Activated CD4-positive, alpha-beta T cell treated with anti-CD3 and anti-CD28 coated beads for 4 hours (primary cell): ENCODE measurements at places on chromosomes 3 and 15.

DNA sequence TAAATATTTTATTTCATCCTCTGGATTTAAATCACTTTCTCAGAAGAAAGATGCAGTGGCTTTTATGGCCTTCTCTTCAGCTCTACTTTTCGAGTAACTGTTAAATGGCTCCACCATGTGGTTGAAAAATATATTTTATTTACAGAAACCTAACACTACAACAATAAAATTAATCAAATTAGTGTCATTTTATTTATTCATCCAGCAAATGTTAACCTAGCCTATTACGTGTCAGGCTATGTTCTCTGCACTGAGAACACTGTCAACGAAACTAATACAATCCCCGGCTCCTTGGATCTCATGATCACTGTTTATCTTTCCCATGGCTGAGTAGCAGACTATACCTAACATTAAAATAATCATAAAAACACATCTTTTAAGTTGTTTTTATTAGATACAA is 148.0 kb upstream of the OSTN start:
- DNase-seq, result no peak

- DNase-seq, result no peak
Observed at GRCh38 chr15:38455092-38455491, 1.2 kb downstream of the FAM98B start.

DNA sequence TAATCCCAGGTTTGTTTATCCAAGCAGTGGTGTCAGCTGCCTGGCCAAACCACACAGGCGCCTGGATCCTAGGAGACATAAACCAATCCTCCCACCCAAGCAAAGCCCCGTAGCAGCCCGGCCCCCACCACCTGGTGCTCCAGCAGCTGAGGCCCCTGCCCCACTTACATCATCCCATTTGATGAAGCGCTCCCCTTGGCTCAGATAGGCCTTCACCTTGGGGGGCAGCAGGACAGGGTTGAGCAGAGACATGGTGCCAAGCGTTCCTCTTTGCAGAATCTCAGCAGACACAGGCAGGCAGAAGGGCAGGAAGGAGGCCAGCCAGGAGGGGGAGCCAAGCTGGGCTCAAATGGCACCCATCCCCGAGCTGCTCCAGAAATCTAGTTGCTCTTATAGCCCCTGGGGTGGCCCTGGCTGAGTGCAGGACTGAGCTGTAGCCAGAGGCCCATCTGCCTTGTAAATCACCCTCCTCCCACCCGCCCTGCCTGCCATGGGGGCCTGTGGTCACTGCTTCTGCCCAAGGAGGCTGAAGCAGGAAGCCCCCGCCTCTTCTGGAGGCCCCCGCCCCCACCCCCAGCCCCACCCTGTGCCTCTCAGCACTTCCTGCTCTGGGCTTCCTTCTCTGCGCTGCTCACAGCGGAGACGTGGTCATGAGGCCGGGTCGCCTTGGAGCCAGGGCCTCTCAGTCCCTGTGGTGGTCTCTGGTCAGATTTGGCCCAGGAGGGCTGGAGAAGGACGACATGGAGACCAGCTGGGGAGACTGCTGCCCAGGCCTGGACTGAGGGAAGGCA is at the start of gene PLCB2:
PLCB2 (minus strand) TSS at position 515 of the 791 bp plus-strand sequence; CDS start at position 252, 263 bp downstream.
- DNase-seq, result peak; percentile 63

- DNase-seq, result peak; percentile 14
Observed at GRCh38 chr15:41935566-41936020, 36.8 kb downstream of the EHD4 start.

DNA sequence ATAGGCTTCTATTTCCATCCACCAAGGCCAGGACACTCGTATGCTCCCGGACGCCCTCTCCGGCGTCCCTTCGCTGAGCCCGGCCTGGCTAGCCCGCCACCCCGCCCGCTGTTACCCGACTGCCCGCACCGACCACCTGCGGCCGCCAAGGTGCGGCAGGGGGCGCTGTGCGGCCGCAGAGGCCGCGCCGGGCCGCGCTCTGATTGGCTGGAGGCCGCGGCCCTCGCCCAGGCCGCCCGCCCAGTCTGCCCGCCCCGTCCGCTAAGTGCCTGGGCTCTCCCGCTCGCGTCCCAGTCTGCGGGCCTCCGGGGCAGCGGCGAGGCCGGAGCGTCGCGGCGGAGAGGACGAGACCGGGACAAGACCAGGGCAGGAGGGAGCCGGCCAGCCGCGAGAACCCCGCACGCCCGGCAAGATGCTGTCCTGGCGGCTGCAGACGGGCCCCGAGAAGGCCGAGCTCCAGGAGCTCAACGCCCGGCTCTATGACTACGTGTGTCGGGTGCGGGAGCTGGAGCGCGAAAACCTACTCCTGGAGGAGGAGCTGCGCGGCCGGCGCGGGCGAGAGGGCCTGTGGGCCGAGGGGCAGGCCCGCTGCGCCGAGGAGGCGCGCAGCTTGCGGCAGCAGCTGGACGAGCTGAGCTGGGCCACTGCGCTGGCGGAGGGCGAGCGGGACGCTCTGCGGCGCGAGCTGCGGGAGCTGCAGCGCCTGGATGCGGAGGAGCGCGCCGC is at the start of gene SYNM:
SYNM (plus strand) TSS at position 293 of the 726 bp plus-strand sequence; CDS start at position 413, 120 bp downstream.
- no peak for DNase-seq

DNA sequence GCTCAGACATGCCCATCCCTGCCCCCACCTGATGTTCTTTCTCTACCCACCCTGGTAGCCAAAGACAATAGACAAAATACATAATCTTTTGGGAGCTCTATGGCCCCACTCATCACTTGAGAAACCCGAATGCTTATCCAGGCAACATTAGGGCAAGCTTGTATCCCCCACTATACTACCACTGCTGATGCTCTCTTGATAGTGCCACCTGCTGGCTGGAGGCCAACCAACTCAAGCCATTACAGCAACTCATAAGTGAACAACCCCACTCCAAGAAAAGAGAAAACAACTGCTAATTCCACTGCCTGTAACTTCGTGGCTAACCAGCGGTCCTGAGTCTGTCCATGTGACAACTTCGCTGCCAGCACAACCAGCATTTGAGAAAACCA is 342.5 kb upstream of the TGFBR2 start:
- no peak for DNase-seq

DNA sequence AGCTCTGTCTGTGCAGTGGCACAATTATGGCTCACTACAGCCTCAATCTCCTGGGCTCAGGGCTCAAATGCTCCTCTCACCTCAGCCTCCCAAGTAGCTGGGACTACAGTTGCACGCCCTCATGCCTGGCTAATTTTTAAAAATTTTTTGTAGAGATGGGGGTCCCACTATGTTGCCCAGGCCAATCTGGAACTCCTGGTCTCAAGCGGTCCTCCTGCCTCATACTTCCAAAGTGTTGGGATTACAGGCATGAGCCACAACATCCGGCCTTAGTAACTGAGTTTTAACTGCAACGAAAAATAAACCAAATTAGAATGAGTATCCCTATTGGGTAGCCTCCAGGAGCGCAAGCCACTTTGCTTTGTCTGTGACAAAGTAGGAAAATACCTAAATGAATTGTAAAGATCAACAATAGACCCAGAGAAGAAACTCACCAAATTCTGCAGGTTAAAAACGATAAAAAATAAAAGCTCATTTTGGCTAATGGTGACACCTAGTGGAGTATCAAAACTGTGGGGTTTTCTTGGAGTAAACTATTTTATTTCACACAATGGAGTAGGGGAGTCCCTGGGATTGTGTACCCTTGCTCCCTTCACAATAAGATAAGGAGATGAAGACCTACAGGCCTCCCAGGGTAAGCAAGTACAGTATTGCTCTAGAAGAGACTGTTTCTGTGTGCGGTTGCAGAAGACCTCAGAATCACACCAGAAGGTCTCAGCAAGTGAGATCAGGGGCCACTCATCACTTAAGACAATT is 21.0 kb upstream of the CA12 start:
- no peak for DNase-seq

DNA sequence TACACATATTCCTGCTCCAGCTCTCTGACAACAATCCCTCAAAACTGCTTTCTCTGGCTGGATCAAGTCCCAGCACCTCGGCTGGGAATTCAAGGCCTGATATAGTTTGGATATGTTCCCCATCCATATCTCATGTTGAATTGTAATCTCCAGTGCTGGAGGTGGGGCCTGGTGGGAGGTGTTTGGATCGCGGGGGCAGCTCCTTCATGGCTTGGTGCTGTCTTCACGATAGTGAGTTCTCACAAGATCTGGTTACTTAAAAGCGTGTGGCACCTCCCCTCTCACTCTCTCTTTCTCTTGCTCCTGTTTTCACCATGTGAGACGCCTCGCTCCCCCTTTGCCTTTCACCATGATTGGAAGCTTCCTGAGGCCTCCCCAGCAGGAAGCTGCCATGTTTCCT is 47.4 kb upstream of the SYN2 start:
- DNase-seq, result no peak

- DNase-seq, result no peak
Observed at GRCh38 chr3:157300094-157300493, 136.6 kb upstream of the PTX3 start.

- DNase-seq, result no peak
Observed at GRCh38 chr3:111681661-111682426, 86.7 kb upstream of the ZBED2 start.

- DNase-seq, result no peak
Observed at GRCh38 chr3:56209982-56210751, 258.1 kb downstream of the ERC2 start.

- DNase-seq, result no peak
Observed at GRCh38 chr15:80180468-80180867, 27.7 kb downstream of the FAH start.

- DNase-seq, result no peak
Observed at GRCh38 chr3:175511219-175511785, 652.2 kb downstream of the NAALADL2 start.

DNA sequence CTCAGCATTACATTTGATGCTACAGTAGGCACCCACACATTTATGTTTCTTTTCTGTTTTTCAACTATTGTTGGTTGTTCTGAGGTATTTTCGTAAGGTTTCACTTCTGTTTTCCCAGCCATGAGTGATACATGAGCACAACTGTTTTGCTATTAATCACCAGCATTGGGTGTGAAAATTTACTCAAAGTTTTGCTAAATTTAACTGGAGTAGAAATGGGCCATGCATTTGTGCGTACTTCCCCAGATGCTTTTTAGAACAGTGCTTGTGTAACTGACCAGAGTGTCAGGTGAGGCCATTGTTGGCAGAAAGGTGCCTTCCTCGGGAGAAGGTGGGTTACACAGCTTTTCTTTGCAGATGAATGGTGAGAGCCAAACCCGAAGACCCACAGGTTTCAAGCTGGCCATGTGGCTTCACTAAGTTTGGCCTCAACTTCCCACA is 70.4 kb downstream of the ST6GAL1 start:
- no peak for DNase-seq

GRCh38 chr15:72609862-72610261 is 44.6 kb upstream of the GOLGA6B start:
- DNase-seq, result no peak

DNA sequence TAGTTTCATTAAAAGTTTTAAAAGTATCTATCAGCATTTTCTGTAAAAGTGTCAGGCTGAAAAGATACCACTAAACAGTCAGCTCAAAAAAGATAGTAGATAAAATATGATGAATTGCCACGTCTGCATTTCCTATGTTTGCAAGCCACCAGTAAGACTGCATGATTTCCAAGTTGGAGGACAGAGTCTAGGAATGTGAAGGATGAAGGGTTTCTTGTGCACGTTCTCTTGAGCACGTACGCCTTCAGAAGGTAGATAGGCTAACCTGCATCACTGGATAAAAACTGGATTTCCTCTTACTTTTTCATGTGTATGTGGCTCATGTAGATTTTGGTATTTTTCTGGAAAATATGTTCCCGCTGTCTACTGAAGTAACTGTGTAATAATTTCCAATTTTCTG is 9.9 kb upstream of the SEMA6D start:
- DNase-seq, result no peak

DNA sequence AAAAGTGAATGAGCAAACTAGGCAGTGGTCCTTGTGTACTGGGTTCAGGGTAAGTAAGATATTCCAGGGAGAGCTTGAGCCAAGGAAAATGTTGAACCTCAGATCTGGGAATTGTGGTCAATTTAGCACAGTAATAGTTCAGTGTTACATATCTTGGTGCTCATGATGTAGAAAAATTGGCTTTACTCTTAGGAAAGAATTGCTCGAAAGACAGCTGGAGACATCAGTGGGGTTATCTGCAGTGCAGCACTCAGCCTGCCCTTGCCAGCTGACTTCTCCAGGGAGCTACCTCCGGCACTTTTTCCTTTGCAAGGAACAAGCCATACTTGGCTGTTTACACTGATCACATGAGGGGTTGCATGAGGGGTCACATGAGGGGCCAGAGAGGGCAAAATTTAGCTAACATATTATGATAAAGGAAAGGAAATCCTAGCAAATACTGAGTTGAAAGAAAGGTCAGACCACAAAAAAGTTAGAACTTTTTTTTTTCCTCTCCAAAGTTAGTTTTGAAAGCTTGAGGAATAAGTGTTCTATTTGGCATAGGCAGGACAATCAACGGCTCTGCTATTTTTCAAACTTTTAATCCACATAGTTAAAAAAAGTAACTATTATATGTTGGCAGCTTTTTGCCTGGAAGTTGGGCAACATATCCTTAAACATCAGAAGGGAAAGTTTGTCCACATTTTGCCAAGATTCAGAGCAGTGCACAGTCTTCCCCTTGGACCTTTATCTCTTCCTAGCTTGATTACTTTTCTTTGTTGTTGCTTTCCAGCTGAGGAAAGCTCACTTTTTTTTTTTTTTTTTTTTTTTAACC is 92.4 kb downstream of the COL6A6 start:
- DNase-seq, result no peak

- no peak for DNase-seq
Observed at GRCh38 chr3:41318520-41318919, 119.2 kb downstream of the CTNNB1 start.

DNA sequence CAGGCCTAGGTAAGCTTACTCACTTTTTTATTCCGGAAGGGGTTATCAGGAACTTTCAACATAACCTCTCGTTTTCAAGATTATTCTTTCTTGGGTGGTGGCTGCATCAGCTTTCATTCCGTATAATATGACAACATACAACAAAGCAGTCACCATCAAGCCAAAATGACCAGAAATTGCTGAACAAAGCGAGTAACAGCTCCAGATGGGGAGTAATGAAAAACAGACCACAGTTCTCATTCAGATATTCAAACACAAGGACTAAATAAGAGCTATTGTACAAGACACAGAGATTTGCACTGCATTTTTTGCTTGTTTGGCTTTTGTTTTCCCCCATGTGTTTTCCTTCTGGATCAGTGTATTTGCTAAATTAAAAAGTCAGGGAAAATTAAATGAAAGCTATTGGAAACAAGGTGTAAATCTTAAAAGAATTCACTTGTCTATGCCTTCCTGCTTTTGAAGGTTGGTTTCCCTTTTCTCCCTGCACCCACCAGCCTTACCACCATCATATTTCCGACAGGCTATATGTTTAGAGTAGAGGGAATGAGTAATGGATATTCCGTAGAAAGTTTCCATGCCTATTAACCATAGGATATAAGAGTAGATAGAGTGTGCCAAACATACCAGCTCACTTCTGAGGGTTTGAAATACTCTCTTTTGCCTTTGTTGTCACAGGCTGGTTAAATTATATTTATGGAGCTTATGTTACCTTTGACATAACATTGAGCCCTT is 213.6 kb downstream of the RBMS3 start:
- no peak for DNase-seq

- DNase-seq, result peak; percentile 44
Observed at GRCh38 chr3:40505599-40506462, at the start of gene ZNF620. TSS of gene ZNF620 (plus strand) at chr3:40506039. CDS start at chr3:40506353, 314 bp downstream.

- DNase-seq, result peak; percentile 42
Observed at GRCh38 chr15:25790000-25790660, 73.0 kb downstream of the ATP10A start.

- no peak for DNase-seq
Observed at GRCh38 chr15:36877796-36878683, 222.3 kb downstream of the MEIS2 start.

GRCh38 chr3:184652465-184652864 is 59.4 kb downstream of the MAGEF1 start:
- DNase-seq, result no peak

GRCh38 chr15:60913900-60914299 is 315.2 kb downstream of the RORA start:
- no peak for DNase-seq

GRCh38 chr15:58046467-58046866 is 19.0 kb downstream of the ALDH1A2 start:
- no peak for DNase-seq
